Activated T-cell treated with anti-CD3 and anti-CD28 coated beads, Interleukin-2, amount 50 U/mL, for 4 hours (primary cell): ENCODE measurements at places on chromosomes 4 and X. TPM values are rescaled to one million over a fixed set of nuclear protein-coding genes. Genes with fewer than 3 reads are reported as not detected.

The SLITRK2 gene
- not detected for total RNA-seq

DNA sequence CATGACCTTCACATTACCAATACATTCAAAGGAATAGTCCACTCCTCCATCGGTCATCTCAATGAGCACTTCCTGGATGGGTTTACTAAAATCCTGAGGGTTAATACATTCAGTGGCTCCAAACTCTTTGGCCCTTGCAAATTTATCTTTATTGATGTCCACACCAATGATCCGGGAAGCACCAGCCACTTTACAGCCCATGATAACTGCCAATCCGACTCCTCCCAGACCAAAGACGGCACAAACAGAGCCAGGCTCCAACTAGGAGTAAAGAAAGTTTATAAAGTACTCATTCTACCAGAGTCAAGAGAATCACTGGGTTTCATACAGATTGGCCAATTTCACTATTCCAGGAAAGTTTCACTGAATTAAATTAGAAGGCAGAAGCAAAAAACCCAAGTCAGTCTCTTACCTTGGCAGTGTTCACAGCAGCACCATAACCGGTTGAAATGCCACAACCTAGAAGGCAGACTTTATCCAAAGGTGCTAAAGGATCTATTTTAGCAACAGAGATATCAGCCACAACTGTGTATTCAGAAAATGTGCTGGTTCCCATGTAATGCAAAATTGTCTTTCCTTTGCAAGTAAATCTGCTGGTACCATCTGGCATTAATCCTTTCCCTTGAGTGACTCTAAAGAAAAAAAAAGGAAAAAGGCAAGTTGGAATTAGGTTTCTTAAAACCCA lies 12.2 kb downstream of the ADH5 start:
- no peak for DNase-seq

GRCh38 chrX:150375243-150375770 lies 12.2 kb downstream of the MAMLD1 start:
- no peak for DNase-seq

DNA sequence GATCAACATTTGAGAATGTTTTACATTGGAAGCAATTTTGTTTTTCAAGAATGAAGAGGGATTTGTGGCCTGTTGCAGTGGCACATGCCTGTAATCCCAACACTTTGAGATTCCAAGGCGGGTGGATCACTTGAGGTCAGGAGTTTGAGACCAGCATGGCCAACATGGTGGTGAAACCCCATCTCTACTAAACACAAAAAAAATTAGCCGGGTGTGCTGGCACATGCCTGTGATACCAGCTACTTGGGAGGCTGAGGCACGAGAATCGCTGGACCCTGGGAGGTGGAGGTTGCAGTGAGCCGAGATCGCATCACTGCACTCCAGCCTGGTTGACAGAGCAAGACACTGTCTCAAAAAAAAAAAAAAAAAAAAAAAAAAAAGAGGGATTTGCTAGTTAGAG lies 127.8 kb downstream of the RPA4 start:
- DNase-seq = no peak

- DNase-seq = no peak
These were observed 482.4 kb downstream of the NAF1 start for GRCh38 chr4:162684371-162684700.

DNA sequence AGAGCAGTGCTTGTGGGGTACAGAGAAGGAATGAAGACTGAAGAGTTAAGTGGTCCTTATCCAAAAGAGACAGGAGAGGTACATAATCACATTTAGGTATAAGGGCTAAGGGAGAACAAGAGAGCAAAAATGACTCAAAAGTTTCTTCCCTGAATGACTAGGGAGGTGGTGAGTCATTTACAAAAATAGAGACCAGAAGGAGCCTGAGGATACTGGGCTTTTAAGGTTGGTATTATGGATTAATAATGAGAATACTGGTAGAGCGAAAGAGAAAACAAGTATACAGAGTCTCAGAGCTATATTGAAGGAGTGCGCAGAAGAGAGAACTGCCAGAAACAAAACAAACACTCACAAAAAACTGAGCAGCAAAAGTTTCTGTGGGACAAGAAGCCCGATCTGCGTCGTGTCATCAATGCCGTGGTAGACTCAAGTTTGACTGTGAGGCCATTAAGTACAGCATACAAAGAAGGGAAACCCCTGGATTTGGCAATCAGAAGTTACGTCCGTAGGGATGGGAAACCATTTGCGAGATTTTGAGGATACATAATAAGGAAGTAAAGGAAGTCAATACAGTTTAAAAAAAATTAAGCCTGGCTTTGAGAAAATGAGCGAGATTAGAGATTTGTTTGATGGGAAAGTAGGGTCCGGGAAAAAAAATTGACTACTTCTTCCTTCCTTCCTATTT lies 129.1 kb upstream of the STIM2 start:
- DNase-seq = no peak

DNA sequence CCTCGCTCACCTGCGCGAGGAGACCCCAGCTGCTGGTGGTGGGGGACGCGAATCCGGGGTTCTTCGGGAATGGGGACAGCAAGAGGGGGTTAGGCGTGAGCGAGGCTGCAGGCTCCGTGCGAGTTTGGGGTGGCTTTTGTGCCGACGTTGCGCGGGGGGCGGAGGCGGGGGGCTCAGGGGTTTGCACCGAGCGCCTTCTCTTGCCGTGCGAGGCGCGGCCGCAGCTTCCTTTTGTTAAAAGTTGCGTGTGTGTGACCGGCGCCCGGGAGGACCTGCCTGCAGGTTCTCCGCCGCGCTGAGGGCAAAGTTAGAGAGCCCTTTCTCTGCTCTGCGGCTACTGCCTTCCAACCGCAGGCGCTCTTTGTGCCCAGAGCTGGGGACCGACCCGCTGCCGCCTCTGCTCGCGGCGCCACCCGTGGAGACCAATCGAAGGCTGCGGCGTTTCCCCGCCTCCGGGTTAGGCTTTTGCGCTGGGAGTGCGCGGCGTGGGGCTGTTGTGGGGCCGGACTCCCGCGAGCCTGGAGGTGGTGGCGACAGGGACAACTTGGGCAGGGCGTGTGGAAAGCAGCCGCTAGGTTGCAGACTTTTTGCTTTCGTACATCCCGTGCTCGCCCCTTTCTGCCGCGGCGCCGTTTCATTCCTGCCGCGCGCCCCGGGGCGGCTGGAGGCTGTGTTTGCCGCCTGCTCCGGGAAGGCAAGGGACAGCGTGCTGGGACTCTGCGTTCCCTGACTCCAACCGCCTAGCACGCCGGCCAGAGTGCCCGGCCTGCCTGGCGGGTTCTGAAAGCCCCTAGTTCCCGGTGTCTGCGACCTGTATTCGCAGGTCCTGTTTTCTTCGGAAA lies 716 bp downstream of the KIT start:
- no peak for DNase-seq

DNA sequence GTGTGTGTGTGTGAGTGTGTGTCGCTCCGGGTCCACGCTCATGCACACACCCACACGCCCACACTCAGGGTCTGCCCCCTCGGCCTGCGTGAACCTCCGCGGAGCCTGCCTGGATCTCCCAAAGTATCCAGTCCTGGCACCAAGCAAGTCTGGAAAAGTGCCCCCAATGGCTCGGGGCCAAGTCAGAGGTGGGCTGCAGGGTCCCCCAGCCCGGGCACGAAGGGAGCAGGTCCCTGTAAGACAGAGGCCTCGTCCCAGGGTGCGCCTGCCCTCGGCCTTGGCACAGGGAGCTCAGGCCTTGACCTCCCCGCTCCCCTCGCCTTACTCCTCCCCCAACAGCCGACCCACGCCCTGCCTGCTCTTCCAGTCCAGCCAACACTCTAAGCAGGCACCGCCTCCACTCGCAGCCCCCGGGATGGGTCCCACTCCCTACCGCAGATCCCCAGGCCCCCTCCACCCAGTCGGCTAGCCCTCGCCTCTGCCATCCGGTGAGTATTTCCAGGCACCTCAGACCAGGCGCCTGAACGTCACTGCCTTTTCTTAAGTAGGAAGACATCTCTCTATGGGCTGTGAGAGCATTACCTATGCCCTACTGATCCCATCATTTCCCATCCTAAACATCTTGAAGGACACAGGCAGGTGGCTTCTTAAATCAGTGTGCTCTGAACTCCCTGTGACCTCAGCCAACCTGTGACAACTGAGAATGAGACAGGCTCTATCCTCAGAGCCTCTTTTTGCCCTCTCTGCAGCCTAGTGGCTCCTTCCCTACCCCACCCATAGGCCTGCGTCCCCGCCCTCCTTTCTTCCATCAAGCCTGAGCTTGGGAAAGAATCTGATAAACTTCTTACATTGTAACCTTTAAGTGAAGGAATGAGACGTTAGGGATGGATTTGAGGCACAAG lies 704 bp downstream of the FAM114A1 start:
- DNase-seq = no peak

DNA sequence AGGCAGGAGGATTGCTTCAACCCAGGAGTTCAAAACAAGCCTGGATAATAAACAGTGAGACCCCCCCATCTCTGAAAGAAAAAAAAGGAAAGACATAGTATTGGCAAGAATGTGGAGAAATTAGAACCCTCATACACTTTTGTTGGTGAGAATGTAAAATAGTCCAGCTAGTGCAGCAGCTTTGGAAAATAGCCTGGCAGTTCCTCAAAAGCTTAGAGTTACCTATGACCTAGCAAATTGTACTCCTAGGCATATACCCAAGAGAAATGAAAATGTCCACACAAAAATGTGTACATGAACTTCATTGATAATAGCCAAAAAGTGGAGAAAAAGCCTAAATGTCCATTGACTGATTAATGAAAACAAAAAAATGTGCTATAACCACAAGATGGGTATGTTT lies 21.3 kb downstream of the THAP9 start:
- no peak for DNase-seq

DNA sequence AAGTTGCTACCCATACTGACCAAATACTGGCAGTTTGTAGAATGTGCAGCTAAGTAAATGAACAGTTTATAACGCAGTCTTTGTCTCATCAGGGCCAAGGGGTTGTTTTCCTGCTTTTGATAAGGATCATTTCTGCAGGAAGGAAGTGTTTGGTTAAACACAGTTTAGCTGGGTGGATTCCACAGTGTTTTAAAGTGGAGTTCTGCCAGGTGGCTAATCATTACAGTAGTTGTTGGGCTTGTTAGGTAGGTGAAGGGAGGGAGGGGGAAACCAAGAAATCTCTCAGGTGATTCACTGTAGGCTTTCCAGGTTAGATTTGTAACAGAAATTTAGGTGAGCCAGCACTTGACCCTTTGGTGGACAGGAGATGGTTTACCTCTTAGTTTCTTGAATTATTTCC lies 58.1 kb downstream of the FNIP2 start:
- no peak for DNase-seq
